ENCODE measurements at places on chromosomes 12 and 14.

DNA sequence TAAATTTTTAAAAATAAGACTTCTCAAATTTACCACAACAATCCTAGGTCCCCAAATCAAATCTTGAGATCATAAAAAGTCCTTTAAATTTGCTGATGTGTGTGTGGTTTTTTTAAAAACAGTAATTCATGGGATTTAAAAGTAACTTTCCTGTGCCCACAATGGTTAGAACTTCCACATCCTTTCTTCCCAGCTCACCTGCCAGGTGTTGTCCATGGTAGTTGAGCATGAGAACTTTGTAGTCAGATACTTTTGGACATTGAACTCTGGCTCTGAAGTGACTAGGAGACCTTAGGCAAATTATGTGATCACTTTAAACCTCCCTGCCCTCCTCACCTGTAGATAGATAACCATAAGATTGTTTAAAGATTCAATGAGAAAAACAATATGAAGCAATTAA, 253.2 kb downstream of the NPAS3 start:
- DNase-seq, result no peak

DNA sequence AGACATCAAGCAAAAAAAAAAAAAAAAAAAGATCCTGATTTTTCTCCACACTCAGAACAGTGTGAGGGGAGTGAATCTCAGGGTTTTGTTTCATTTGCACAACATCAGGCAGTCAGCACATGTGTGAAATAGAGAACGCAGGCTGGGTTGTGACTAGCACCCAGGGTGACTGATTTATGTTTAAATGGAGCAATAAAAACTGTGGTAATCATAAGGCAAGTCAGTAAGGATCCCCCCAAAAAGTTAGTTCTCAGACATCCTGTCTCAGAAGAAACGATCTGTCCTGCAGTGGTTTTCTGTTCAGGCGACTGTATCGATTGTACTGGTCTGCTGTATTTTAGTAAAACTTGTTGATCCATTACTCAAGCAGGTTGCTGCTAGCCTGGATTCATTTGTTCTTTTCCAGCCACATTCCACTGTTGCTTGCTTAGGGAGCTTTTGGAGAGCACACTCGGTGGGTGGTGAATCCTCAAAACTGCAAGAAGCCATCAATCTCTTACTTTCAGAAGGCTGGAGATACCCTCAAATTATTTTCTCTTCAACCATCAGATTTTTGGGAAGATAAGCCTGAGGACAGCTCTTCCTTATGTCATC, 107.1 kb downstream of the DACT1 start:
- no peak for DNase-seq

GRCh38 chr12:52682381-52682660, 2.1 kb upstream of the KRT1 start:
- no peak for DNase-seq

- DNase-seq, result peak; percentile 47
Measured at GRCh38 chr12:94140556-94140955, 7.8 kb upstream of the PLXNC1 start.

DNA sequence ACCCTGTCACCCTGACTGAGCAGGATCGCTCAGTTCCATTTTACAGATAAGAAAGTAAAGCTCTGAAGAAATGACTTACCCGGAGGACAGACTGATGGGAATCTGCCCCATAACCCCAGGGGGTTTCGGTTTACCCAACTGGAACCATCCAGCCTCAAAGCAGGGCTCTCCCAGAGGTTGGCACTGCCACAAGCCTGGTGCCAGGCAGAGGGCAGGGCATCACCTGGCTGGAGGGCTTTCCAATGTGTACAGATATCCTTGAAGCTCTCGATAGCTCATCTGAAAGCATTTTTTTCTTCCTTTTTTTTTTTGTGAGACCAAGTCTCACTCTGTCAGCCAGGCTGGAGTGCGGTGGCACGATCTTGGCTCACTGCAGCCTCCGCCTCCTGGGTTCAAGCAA, 33.2 kb downstream of the STON2 start:
- no peak for DNase-seq

GRCh38 chr12:3071710-3072109, 5.5 kb upstream of the TSPAN9 start:
- no peak for DNase-seq

GRCh38 chr12:131818821-131819585, 9.2 kb upstream of the MMP17 start:
- no peak for DNase-seq

DNA sequence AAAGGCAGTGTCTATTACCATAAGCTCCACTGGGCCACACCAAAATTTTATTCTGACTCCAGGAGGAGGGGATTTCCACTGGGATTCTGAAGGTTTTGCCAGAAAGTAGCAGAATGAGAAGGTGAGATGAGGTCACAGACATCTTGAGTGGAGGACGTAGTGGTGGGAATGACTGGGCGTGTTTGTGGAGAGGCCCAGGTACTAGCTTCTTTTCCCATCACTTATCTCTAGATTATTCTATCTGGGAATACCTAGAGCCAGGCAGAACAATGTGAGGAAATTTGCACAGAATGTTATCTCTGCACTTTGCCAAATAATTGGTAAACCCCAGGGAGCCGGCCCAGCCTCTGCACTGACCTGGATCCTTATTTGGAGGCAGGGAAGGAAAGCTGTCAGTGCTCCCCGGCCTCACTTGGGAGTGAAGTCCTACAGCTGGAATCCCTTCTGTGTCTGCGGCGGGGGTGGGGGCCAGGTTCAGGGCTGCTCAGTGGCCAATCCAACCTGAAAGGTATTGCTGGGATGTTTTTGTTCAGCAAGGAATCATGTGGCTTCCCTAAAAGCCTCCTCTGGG, 129.4 kb downstream of the C12orf75 start:
- no peak for DNase-seq

GRCh38 chr14:36507847-36508417, 12.1 kb downstream of the NKX2-1 start:
- no peak for DNase-seq

GRCh38 chr12:127431594-127431993, 835.4 kb upstream of the TMEM132C start:
- DNase-seq, result no peak

DNA sequence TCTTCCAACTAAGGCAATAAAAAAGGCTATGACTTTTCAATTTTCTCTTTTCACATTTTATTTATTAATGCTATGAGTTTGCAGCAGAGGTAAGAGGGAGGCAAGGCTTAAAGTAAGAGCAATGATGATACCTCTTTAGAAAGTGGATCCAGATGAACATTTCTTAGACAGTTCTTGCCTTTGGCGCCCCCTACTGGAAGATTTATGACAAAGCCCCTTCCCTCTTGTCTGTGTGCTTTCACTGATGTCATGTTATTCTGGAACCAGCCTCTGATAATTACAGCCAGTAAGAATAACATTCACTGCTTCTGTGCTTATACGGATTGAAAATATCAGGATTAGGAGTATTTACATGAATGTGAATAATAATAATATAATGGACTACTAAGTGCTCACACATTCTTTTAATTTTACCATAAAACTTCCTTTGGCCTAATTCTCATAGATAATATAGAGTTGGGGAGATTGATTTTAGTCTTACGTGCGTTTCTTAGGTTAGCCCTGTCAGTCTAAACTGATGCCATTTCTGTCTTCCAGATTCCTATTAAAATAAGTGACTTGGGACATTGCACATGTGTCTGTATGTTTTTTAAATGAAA, 1929.9 kb upstream of the SEL1L start:
- DNase-seq, result peak; percentile 61

DNA sequence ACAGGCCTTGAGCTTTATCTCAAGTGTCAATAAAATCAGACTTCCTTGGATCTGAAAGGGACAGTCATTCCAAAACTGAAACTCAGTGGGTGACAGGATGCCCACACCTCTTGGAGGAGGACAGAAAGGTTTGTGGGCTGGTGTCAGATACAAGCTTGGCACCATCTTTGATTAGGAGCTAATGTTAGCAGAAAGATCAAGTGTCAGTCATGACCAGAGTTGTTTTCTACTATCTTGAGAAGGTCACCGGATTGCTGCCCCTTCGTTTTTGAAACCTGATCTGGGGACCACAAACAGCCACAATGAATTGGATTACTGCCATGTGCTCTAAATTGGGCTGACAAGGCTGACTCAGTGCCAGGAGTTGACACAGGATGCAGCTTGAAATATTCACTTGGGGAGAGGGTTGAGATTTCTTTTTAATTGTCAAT, 88.3 kb downstream of the OTOGL start:
- DNase-seq, result no peak

- DNase-seq, result peak; percentile 85
Measured at GRCh38 chr12:75334384-75335030, at the start of gene GLIPR1L1. GLIPR1L1 (plus strand) TSS chr12:75334670; CDS start chr12:75334729, 59 bp downstream.

DNA sequence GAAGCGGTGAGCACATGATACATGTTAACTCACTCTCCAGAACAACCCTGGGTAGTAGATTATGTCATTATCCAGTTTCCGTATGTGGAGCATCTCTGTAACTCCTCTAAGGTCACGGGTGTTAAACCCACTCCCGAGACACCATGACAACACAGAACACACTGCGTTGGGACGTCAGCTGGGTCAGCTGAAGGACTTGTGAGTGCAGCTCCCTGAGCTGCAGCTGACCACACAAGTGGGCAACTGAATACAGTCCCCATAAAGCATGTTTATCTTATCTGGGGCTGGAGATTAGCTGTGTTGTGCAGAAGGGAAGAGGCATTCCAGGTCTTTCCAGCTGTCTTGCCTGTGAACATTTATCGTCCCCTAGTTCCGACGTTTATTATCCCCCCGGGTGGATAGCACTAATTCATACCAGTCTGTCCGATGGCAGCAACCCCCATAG, 211.5 kb downstream of the CHST11 start:
- peak; percentile 77 for DNase-seq

DNA sequence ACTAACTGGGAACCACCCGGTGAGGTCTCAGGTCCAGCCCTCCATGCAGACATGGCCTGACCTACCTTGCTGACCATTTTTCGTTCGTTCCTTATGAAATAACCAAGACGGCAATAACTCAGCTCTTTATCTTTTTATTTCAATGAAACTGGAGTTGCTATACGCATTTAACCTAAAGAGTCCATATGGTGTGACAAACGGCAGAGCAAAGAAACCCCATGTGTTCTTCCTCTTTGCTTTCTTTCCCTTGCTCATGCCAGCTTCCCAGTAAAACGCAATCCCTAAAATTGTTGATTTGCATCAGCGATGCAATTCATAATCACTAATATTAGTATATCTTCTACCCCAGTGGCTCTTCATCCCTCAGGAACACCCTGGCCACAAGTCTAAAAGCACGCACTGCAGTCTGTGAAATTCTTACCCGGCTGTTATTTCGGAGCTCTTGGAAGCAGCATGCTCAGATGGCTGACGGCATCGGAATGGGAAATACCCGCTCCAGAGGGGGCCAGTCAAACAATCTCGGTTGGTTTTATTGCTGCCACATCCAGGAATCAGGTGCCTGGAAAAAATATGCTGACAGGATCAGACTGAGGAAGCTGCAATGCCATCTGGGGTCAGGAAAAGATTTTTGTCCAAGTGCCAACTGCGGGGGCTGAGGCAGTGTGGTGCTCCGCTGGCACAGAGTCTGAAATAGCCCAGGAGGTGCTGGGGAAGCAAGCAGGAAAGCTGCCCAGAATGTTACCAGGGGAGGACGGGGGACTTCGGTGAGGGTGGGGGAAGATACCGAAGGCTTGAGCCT, 28.2 kb upstream of the KCNA1 start:
- DNase-seq, result no peak

DNA sequence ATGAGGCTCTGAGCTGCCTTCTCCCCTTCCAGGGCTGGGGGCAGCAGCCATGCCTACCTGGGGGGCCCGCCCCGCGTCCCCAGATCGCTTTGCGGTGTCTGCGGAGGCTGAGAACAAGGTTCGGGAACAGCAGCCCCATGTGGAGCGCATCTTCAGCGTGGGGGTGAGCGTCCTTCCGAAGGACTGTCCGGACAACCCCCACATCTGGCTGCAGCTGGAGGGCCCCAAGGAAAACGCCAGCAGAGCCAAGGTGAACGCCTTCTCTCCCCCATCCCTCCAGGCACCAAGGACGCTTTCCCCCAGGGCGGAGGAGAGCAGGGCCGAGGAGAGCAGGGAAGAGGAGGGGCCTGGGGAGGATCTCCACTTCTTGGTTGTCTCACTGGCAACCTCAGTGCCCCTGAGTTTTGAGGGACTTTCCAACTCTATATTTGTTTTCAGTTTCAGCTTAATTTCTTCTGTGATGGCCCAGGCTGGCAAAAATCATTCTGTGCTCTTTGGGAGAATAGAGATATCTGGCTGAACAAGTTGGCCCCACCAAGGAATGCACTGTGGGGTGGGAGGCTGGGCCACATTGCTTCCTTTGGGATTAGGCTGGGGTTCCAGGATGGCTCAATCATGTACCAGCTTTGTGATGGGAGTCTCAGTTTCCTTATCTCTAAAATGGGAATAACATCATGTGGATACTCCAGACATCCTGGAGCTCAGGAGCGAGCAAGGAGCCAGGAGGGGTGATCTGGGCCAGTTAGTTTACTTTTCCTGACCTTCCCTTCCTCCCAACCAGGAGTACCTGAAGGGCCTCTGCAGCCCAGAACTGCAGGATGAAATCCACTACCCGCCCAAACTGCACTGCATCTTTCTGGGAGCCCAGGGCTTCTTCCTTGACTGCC, 1.2 kb downstream of the KHNYN start:
- no peak for DNase-seq

- no peak for DNase-seq
Measured at GRCh38 chr12:121214855-121215745, 5.2 kb downstream of the P2RX4 start.

DNA sequence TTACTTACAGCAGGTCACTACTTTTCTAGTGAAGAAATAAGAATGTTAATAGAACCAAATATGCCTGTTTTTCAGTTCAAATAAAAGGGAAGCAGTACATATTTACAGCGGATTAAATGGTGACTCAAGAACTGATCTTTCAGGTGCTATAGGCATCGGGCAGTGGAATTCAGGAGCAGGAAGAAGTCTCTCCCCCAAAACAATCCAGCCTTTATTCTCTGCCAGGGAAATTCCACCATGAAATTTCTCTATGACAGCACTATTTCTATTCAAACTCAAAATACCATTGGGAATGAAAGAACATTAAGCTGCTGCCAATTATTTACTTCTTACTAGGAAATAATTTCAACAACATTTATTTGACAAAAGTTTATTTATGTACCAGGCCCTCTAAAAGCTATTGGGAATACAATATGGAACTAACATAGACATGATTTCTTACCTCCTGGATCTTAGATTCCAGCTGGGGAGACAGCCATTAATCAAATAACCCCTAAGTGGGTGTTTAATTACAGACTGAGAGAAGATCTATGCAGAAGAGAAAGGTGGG, 60.3 kb upstream of the KRR1 start:
- DNase-seq, result no peak

Measured in BE2C (cell line).